ENCODE measurements at places on chromosomes 11 and 22.

GRCh38 chr11:88375927-88376470 is 38.5 kb upstream of the CTSC start:
- DNase-seq = no peak

DNA sequence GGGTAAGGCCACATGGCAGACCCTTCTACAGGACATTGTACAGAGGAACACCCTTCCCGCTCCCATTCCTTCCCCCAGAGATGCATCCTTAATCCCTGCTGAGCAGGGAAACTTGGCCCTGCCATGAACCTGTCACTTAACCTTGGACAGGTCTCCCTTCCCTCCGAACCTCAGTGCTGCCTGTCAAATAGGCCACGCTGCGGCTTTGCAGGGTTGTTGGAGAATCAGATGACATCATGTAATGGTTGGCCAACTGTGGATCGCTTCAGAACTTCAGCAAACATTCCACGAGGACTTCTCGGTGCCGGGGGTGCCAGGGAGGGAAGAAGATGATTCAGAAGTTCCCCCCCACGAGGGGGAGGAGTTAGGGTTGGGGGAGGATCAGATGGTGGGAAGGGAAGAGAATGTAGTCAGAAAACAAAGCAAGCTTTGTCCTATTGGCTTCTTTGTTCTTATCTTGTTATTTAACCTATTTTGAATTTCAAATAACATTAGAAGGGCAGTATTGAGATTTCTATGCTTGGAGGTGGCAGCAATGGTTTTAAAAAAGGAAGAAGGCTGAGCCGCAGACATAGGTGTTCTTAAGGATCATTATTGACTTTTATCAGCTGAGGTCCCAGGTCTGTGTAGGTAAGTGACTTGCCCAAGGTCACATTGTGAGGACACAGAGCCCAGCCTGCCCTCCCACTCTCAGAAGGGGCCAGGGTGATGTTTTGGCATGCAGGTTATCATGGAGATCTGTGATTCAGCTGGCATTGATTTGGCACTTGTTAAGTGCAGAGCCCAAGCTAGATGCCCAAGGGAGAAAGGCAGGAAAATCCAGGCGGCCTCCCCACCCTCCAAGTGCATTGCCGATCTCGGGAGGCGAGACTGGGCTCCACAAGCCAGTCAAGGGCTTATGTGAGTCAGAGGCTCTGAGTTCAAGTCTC is 3.1 kb downstream of the CDC42EP1 start:
- DNase-seq = no peak

- DNase-seq = peak; percentile 4
Measured at GRCh38 chr11:2526808-2527381, 82.1 kb downstream of the KCNQ1 start.

- DNase-seq = no peak
Measured at GRCh38 chr11:41459465-41460401, at the start of gene LRRC4C. TSS of gene LRRC4C (minus strand) at chr11:41459652.

GRCh38 chr11:77182542-77183430 is 54.7 kb downstream of the MYO7A start:
- DNase-seq = no peak

DNA sequence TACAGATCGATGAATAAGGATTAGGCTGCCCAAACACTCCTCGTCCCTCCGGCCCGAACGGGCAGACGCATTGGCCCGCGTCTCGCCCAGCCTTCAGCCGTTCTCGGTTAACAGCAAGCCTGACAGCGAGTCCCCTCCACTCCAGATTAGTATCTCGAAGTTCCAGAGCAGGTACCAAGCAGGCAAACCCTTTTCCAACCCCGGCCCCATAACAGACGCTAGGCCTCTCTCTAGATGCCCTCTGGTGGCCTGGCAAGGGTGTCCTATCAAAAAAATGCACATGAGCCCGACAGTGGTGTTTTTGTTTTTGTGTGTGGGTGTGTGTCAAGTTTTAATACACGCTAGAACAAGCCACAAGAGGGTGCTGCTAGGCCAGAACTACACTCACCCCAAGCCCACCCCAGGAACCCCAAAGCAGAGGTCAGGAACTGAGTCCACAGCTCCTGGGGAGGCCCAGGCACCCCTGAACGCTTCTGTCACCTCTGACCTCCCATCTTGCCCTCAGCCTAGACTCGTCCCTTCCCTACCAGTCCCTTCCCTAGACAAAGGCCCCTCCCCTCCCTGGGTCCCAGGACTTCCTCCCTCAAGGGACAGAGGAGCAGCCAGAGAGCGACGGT is 658 bp upstream of the ARFGAP2 start:
- DNase-seq = peak; percentile 87

DNA sequence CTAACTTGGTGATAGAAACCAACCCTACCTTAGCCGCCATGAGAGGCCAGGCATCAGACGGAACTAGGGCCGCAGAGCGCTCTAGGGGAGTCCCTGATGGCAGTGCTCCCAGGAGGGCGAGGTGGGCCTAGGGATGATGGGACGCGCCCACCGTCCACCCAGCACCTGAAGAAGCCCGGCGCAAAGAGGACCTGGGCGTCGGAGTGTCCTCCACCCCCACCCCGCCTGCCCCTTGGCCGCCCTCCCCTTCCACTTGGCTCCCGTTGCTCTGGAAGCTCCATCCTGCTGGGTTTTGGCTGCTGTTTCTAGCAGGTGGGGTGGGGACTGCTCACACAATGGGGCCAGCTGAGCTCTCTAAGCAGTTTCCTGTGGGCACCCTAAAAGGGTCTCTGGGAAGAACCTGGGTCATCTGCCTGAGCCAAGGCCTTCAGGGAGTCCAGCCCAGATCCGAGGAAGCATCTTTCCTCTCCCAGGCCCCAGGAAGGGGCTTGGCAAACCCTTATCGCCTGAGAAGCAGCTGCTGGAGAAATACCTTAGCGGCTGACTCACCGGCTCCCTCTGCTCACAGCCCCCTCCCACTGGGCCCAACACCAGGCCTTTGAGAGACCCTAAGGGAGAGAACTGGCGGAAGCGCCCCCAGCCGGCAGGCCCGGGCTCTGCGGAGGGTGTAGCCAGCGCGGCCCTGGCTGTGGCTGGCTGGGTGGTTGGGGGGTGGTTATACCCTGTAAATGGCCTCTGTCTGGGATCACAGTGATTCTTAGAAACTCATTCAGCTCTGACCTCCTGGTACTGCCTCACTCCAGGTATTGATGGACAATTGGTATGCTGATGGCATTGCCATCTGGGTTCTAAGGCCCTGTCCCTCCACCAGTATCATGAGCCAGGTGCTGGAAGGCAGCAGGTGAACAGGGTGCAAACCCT is 19.3 kb downstream of the CREB3L1 start:
- DNase-seq = no peak

- DNase-seq = no peak
Measured at GRCh38 chr11:40360206-40360798, 1099.2 kb downstream of the LRRC4C start.

- no peak for DNase-seq
Measured at GRCh38 chr11:32070692-32071091, 20.2 kb upstream of the RCN1 start.

DNA sequence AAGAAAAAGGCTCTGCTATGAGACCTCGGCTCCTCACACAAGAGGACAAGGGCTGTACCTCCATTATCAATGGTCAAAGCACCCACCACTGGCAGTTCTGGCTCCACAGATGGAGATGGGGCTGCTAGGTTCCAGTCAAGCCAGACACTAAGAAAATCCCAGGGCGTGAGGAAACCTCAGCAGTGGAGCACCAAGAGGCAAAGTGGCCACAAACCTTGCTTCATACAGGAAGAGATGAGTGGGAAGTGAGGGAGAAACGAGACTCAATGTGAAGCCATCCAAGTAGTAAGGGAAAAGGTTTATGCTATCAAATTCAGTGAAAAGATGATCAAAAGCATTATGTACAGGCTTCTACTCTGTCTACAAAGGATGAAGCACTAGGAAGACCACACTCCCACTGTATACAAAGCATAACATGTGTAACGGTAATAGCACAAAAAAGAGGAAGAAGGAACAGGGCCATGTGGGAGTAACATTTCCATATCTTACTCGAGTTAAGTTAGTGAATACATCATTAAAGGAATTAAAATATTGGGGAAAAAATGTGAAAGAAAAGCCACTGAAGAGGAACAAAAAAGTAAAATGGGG is 27.0 kb downstream of the POLDIP3 start:
- DNase-seq = no peak

GRCh38 chr22:30634471-30635233 is 929 bp upstream of the SLC35E4 start:
- peak; percentile 91 for DNase-seq

GRCh38 chr22:43398910-43399309 is 12.9 kb upstream of the MPPED1 start:
- no peak for DNase-seq

GRCh38 chr11:890794-891540 is 19.6 kb downstream of the CHID1 start:
- DNase-seq = no peak

DNA sequence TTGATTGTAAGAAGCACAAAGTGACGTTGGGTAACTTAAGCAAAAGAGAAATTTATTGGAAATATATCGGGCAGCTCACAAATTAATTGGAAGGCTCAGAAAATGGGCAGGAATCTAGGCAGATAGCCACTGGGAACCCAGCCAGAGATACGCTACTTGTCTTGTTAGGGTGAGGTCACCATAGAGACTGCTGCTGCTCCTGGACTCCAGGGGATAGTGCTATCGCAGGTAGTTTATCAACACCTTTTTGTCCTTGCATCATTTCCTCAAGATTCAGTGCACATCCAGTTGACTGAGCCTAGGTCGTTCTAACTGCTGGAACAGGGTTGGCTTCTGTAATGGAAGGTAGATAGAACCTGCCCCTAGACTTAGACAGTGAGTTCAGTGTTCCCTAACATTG is 19.6 kb downstream of the AMOTL1 start:
- DNase-seq = no peak

GRCh38 chr11:125376856-125377255 is 119.2 kb downstream of the FEZ1 start:
- no peak for DNase-seq

GRCh38 chr11:121464352-121464946 is 11.7 kb upstream of the SORL1-AS1 start:
- DNase-seq = peak; percentile 89

- no peak for DNase-seq
Measured at GRCh38 chr11:20620988-20621387, 21.6 kb downstream of the SLC6A5 start.

- DNase-seq = no peak
Measured at GRCh38 chr22:49366437-49366836, 461.2 kb downstream of the BRD1 start.

- no peak for DNase-seq
Measured at GRCh38 chr11:12211331-12212065, 101.1 kb downstream of the MICAL2 start.

DNA sequence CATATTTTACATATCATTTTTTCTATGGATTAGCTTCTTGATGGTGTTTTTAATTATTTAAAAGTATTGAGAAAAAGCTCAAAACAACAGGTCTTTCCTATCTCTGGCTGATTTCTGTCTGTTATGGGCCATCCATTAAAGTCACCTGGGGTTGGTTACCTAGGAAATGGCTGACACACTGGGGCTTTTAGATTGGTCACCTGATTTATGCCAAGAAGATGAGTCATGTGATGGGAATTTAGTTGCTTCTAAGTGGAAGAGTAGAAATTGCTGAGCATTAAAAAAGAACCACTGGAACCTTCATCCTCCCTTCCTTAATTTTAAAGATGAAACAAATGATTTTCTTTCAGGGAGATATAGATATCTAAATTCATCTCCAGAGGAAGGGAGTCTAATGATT is 48.8 kb upstream of the LARGE1 start:
- no peak for DNase-seq

- DNase-seq = no peak
Measured at GRCh38 chr11:22657101-22657694, 9.2 kb upstream of the GAS2 start.

DNA sequence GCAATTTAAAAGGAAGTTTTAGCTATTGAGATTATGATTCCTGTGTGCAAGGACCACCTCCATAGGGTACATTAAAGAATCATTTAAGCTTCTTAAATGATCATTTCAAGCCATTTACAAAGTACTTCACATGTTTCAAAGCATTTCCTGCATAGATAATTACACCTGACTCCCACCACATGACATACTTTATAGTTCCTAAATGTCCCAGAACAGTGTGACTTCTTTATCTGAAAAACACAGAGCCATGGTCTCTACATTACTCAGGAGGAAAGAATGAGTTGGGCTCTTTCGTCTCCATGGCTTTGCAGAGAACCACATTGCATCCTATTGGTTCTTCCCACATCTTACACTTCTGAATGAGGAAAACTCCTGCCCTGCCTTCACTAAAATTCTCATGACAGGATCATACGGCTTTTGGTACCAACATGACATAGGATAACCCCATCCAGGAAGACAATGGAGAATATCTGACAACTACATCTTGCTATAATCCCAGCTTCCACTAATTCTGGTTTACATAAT is 88.6 kb downstream of the ETS1 start:
- no peak for DNase-seq

Data from CD4-positive, alpha-beta T cell treated with Interleukin-15 for 4 hours (primary cell).